ENCODE measurements at places on chromosomes 4 and X.

GRCh38 chrX:42948723-42949657 is 171.0 kb upstream of the PPP1R2C start:
- no peak for DNase-seq

DNA sequence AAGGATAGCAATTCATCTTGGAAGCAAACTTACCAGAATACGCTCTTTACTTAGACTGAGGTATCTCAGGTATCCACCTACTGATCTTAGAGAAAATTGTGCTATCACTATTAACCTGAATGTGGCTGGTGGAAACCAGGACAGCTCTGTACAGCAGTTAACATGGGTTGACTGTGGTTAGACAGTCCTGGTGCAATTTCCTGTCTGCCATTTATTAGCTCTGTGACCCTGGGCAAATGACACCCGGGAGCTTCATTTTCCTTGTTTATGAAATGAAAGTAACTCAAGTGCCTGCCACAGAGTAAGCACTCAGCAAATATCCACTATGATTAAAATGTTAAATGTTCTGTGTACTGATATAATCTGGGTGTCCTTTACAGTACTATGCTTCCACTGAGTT is 60.0 kb downstream of the SMC1A start:
- no peak for DNase-seq

- no peak for DNase-seq
Observed at GRCh38 chr4:109172301-109172700, 130.2 kb downstream of the COL25A1 start.

GRCh38 chr4:105191621-105192210 is 45.0 kb downstream of the TET2 start:
- DNase-seq: no peak

DNA sequence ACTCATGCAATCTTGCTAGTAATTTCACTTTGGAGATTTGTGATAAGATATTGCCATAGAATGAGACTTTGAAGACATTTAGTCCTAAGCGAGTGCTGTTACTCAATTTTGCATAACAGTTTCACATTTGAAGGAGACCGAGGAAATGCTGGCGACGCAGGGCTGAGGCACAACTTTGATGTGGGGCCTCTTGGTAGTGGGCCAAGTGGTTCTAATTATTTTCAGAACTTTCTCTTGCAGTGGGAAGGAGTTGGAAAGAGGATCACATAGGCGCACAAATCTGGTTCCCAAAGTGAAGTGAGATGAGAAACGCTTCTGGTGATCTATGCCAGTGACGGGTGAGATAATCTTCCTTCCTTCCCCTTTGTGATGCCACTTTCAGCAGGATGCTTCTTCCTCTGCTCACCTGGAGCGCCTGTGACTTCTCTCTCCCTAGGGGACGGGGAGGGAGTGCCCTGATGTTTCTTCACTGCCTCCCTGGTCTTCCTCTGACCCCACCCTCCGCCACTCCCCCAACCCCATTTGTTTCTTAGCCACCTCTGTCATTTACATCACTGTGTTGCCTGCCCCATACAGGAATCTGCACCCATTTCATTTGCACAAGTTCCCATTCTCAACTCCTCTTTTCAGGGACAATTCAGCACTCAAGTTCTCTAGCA is 138.9 kb upstream of the MID1 start:
- DNase-seq: no peak

DNA sequence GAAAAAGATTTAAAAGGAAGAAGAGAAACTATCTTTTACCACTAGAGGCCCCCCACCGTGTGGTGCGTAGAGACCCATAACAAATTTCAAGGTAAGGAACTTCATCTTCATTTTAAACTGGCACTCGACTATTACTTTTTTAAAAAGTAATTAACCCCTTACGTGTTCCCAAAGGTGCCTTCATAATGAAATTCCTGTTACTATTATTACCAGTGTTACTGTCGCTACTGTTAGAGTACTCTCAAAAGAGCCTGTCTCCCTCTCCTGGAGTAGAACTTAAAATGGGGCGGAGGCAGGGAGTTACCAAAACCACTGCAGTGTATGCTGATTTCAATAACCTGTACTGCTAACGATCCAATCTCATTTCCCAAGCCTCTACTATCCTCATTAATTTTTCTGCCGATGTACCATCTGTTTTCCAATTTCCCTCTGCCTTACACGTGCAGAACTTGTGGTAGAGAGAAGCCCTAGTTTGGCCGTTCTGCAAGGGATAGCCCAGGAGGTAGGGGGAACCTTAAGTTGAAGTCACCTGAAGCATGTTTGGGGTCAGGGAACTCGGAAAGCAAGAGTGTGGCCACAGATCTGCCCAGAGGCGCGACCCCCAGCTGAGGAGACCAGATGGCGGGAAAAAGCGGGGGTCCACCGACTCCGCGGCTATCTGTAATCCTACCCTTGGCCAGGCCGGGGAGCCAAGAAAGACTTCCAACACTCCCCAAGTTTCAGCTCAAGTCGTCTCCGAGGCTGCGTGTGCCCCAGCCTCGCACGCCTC is 720 bp upstream of the STK26 start:
- DNase-seq: no peak

DNA sequence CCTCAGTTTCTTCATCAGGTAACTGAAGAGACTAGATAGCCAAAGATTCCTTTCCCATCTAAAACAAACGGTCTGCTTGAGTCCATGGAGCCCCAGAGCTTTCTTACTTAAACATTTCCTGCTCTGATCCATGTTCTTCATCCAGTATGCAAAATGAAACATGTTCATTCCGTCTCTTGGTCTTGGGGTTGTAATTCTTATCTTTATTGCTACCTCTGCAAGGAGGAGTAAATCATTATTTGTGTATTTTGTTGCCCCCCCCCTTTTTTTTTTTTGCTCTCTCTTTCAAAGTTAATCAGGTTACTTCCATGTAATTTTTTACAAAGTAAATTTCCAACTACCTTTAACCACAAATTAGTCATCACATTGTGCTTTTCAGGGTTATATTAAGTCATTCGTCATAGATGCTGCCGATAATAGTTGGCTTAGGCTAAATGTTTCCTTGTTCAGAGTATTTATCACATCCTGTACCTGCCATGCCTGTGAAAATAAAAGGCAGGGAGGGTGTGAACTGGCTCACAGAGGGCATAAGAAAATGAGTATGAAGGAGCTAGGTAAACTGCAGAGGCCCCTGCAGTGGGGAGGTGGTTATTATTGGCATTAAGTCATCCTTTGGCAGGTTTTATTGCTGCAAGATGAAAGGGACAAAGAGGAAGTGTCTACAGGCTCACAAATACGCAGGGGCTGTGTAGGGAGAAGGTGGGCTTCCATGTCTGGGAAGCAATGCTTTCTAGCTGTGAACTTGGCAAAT is 76.7 kb upstream of the HS3ST1 start:
- DNase-seq: no peak

All from stimulated activated CD8-positive, alpha-beta memory T cell treated with anti-CD3 and anti-CD28 coated beads, Interleukin-12 subunit alpha, Interleukin-12 subunit beta, amount 100 ng/mL, for 4 hours (primary cell).